Lung microvascular endothelial cell (primary cell): ENCODE measurements at places on chromosomes 5 and 9. TPM values are rescaled to one million over a fixed set of nuclear protein-coding genes. Genes with fewer than 3 reads are reported as not detected.

Gene STX17
- 11.6 and 11.9 TPM in 2 replicates for total RNA-seq

Gene IFNA13
- total RNA-seq = not detected in 2 replicates

Gene KCNT1
- total RNA-seq = under 0.01 TPM in 1 of 2 replicates, not detected in the other

Gene MROH2B
- not detected in 2 replicates for total RNA-seq

Gene PKD2L2
- not detected in 2 replicates for total RNA-seq

GRCh38 chr9:277601-278295, 63.1 kb downstream of the DOCK8 start:
- no peak for DNase-seq

DNA sequence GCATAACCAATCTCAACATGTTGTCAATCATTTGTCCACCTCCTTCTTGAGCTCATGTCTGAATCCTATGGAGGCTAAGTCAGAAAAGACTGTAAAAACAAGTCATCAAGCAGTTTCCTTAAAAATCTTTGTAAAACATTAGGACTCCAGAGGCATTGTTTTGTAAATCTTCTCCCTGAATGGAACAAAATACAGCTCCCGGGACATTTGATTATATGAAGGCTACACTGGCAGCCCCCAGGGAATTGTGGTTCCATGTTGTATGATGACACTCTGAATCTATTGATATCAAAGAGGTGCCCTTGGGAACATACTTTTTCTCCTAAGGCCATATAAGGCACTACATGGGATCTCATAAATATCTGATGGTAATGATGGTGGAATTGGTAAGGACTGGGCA, 83.2 kb upstream of the NUDT12 start:
- no peak for DNase-seq

- DNase-seq = no peak
Observed at GRCh38 chr5:38776149-38776896, 69.5 kb upstream of the OSMR start.

GRCh38 chr5:39283231-39283818, 64.0 kb upstream of the FYB1 start:
- DNase-seq = peak; percentile 68

DNA sequence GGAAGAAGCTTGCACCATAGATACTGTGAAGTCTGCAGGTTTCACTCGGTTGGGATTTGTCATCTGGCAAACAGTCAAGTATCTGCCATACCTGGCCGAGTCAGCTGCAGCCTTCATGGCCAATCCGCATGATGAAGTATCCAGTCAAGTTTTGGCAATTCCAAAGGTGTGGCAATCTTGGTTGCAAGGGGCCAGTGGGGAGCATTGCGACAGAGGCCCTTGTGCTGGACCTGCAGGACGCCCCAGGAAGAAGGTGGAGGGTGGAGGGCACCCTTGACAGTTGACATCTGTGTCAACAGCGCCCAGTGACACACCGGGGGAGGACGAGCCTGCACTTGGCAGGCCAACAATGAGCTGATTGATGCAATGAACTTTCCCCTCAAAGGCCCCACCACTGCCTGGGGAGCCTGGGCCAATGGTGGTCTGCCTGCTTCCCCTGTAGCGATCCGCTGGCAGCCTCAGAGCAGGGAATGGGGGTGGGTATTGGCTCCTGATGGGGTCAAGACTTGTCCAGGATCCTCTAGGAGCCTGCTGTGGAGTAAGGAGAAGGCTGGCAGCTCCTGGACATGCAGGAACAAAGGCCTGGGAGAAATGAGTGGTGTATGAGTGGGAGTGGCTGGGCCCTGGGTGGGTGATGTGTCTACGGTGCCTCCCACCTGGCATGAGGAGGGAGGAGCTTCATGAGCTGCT, 122.8 kb upstream of the PITX1 start:
- DNase-seq = no peak
